Bronchial epithelial cell (primary cell): ENCODE measurements at places on chromosomes 7 and 10.

DNA sequence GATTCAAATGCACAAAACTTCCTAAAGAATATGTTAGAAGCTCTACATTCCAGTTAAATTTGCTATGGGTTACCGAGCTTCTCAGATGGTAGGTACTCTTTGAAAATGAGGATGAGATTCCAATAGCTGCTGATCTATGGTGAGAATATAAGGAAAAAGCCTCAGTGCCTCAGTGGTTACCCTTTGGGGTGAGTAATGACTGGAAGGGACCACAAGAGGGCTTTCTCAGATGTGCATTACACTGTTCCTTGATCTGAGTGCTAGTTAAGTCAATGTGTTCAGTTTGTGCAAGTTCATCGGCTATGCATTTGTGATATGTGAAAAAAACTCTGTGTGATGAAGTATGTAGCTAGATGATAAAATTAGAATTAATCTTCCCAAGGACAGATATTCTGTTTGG is 3.5 kb downstream of the NRCAM start:
- peak; percentile 41 for DNase-seq

DNA sequence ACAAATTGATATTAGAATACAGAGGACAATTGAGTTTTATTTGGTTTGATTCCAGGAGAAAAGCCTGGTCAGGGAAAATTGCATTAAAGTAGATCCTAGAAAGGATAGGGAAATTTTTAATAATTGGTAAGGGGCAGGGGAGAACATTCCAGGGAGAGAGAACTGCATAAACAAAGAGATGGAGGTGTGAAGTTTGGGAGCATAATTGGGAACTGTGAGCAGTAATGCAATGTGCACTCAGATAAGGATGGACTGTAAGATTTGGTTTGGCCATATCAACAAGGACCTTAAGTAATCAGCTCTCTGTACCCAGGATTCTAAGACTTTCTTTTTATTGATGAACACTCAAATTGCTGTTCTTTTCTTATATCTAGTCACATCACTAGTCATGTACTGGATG is 41.4 kb downstream of the ZMYND11 start:
- no peak for DNase-seq

- DNase-seq, result no peak
Observed at GRCh38 chr7:2290877-2291276, 23.4 kb downstream of the SNX8 start.

- no peak for DNase-seq
Observed at GRCh38 chr7:149285603-149286002, 23.6 kb downstream of the ZNF783 start.

GRCh38 chr7:30642789-30643188 is 39.5 kb downstream of the CRHR2 start:
- DNase-seq, result no peak

DNA sequence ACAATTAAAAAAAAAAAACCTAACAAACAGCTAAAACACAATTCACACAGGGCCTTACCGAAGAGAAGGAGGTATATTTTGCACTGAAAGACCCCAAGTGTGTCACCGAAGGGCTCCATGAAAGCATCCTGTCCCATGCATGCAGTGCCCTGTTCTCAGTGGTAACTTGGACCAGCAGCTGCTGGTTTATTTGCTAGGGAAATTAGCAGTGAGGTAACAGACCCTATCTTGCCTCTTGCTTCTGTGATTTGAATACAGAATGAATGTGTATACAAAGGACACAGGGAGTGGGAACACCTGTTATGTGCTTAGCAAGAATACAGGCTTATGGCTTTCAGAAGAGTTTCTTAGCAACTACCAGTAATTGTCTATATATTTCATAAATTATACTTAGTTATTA is at the start of gene HEPACAM2:
Gene HEPACAM2 (minus strand): TSS at position 160 of the 400 bp plus-strand sequence.
- DNase-seq, result no peak

DNA sequence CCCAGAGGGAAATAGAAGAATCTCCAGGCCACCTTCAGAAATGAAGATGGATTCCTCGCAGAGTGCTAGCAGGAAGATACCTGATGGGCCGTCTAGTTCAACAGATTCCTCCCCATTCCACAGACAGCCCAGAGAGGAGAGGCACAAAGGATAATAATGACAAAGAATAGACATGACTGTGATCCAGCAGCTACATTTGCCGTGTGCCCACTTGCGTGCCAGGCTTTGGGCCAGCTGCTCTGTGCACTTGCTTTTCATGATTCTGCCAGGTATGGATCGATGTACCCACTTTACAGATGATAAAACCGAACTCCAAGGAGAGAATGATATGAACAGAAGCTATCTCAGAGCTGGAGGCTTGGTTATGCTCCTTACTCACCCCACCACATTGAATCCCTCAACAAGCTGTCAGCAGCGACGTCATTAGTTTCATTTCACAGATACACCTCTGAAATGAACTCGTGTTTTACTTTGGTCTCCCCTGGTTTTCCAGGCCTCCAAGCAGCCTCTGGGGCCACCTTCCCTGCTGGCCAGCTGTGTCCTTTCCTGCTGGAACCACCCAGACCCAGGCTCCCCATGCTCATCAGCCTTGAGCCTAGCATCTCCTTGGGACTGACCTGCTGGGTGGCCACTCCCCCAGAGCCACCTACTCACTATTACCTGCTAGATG is 11.9 kb upstream of the WDFY4 start:
- DNase-seq, result no peak

DNA sequence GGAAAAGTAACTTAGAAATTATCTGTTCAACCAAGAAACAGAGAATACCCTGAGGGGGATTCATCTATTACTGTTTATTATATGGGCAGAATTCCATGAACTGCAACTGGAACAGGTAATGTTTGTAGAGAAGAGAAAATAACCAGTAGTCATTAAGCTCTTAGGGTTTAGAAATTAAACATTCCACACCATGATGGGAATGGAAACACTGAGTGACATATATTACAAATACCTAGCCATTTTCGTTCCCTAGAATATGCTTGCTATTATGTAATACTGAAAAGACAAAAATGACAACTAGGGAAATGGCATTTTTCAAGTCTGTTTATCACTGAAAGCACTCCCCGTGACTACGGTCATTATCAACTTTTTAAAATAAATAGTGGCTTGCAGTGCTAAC is 1007.4 kb downstream of the GATA3 start:
- DNase-seq, result no peak

DNA sequence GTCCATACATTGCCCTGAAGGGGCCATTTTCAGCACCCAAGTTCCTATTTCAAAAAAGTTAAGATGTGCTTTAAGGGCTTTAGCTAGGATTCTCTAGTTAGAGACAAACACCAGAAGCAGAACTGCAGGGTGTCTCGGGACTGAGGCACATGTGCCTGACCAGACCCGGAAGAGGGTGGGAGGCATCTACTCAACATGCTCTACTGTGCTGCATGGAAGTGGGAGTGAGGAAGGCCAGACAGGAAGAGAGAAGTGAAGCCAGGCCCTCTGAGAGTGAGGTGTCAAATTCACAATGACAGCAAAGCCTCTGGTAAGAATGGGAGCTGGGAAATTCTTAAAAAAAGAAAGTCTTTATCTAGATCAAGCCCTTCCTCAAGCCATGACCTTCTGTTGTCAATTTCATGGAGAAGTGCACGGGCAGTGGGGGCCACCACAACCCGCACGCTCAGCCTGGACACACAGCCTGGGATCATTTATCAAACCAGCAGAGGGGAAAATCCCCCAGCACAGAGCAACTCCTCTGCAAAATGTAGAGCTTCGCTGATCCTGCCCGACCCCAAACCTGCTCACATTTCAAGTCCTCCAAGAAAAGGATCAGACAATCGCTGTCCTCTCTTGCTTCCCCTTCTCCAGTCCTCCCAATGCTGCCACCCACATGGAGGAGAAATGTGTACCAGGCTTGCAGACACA is 38.7 kb downstream of the PLXNA4 start:
- DNase-seq, result no peak

DNA sequence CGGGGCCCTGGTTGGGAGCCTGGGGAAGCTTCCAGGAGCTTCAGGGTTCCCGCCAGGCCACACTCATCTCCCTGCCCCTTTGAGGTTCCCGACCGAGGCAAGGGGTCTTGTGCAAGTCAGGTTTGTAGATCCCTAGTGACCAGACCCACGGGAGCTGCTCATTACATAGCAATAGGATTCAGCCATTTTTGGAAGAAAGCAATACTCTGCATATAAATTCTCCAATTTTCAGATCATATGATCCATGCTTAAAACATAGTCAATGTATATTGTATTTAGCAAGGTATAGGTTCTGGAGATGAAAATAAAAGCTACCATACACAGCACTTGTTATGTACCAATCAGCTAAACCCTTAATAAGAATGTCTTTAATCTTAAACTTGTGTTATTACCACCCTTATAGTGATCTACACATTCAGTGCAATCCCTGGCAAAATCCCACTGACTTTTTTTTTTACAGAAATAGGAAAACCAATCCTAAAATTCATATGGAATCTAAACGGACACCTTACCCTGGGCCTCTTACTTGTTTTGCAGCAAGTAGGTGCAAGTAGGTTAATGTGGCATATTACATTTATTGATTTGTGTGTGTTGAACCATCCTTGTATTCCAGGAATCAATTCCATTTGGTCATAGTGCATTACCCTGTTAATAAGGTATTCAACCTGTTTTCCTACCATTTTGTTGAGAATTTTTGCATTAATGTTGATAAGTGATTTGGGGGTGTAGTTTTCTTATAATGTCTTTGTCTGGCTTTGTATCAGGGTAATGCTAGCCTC is 13.8 kb upstream of the FKBP9 start:
- no peak for DNase-seq

DNA sequence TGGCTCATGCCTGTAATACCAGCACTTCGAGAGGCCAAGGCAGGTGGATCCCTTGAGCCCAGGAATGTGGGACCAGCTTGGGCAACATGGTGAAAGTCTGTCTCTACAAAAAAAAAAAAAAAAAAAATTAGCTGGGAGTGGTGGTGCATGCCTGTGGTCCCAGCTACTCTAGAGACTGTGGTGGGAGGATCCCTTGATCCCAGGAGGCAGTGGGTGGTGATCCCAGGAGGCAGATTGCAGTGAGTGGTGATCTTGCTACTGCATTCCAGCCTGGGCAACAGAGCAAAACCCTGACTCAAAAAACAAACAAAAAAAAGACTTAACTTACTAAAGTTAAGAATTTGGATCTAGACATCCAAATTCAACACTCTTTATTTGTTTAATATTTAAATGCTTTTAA is 10.2 kb upstream of the ADO start:
- no peak for DNase-seq

- DNase-seq, result no peak
Observed at GRCh38 chr7:47026780-47027361, 555.0 kb downstream of the TNS3 start.
